Panc1 (cell line): ENCODE measurements at places on chromosomes 11 and 22.

DNA sequence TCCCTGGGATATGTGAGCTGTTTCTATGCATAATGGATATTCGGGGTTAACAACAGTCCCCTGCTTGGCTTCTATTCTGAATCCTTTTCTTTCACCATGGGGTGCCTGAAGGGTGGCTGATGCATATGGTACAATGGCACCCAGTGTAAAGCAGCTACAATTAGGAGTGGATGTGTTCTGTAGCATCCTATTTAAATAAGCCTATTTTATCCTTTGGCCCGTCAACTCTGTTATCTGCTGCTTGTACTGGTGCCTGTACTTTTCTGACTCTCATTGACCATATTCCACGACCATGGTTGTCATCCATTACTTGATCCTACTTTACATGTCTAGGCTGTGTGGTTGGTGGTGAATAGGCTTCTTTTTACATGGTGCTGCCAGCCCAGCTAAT lies 1.3 kb downstream of the TUG1 start:
- no peak for DNase-seq

GRCh38 chr22:30150212-30150611 lies 69.9 kb downstream of the HORMAD2 start:
- DNase-seq: no peak

GRCh38 chr11:75498556-75499255 lies 27.0 kb downstream of the GDPD5 start:
- DNase-seq: no peak

- no peak for DNase-seq
These were observed 58.4 kb upstream of the CSNK2A3 start for GRCh38 chr11:11411401-11411985.

- no peak for DNase-seq
These were observed 26.5 kb downstream of the GLB1L2 start for GRCh38 chr11:134358165-134358855.

DNA sequence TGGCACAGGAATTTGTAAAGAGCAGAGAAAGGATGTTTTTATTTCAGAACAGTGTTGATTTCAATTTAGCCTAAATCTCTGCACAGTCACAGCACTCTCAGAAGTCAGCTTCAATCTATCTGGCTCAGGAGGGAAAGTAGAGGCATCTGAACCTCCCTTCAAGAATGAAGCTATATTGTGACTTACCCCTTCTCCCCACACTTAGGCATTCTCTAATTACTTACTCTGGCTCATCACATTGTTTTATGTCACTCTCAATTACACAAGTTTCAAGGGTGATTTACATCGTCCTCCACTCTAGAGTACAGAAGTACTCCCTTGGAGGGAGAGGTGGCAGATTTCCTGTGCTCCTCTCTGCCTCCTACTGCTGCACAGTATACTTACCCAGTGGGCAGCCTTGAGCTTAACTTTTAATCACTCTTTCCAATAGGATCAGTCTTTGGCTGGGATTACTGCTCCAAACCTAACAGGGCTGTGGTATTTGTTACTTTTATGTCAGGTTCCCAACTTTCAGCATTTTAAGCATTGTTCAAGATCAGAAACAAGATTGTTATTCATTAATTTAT lies 211.4 kb downstream of the AASDHPPT start:
- no peak for DNase-seq

GRCh38 chr22:19679522-19680101 lies 34.7 kb upstream of the SEPTIN5 start:
- DNase-seq: no peak

DNA sequence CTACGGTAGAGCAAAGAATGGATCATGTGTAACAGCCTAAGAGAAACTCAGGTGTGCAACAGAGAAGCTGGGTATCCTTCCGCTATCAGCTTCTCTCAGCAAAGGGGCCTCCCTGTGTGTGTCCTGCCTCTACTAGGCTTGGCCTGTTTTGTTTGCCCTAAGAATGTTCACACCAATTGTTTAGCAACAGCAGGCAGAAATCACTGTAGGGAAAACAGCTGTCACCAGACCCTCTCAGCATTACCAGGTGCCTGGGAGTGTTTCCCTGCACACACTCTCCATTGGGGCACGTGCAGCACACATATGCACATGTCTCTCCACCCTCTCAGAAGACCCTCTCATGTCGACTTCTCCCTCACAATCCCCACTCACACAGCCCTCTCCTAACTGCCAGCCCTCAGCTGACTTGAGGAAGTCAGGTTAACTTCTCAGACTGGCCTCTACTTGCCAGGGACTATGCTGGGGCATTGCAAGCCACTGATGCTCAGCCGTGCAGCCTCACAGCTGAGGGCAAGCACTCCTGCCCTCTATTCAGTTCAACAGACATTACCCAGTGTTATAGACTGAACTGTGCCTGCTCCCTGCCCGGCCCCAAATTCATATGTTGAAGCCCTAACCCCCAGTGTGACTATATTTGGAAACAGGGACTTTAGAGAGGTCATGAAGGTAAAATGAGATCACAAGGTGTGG lies 97.6 kb downstream of the TRIM29 start:
- no peak for DNase-seq

DNA sequence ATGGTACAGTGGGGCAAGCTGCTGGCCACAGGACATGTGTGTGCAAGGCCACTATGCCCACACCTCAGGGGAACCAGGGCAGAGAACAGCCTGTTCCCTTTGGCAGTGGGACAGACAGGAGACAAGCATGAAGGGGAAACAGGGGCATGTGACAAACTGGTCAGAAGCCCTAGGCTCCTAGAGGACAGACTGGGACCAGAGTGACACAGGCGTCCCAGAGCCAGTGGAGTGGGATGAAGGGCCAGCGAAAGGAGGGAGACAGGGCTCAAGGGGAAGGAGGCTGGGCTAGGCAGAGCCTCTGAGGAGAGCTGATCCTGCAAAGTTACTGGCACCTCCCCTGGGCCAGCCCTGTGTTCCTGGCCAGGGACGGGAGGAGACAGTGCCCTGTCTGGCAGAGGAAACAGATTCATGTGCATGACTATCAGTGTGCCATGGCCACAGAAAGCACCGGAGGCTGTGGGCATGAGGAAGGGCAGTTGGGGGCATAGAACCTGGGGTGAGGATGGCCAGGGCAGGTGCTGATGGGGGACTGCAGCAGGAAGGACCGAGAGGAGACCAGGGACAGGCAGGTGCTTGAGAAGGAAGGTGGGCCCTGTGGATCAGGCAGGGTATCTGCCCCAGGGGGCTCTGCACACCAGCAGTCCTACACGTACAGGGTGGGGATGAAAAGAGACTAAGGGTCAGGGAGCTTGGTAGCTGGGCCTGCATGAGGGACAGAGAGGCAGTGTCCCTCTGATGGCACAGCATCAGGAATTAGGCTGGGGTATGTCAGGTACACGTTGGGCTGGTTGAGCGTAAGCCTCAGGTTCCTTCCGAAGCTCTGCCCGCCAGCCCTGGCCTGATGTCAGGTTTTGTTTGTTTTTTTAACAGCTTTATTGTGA lies 9.8 kb downstream of the DERL3 start:
- no peak for DNase-seq

GRCh38 chr11:92740276-92740675 lies 229.2 kb upstream of the MTNR1B start:
- DNase-seq: no peak

- DNase-seq: no peak
These were observed 226.9 kb downstream of the INSC start for GRCh38 chr11:15341587-15341986.

GRCh38 chr11:114447444-114447843 lies 8.2 kb downstream of the REXO2 start:
- no peak for DNase-seq

DNA sequence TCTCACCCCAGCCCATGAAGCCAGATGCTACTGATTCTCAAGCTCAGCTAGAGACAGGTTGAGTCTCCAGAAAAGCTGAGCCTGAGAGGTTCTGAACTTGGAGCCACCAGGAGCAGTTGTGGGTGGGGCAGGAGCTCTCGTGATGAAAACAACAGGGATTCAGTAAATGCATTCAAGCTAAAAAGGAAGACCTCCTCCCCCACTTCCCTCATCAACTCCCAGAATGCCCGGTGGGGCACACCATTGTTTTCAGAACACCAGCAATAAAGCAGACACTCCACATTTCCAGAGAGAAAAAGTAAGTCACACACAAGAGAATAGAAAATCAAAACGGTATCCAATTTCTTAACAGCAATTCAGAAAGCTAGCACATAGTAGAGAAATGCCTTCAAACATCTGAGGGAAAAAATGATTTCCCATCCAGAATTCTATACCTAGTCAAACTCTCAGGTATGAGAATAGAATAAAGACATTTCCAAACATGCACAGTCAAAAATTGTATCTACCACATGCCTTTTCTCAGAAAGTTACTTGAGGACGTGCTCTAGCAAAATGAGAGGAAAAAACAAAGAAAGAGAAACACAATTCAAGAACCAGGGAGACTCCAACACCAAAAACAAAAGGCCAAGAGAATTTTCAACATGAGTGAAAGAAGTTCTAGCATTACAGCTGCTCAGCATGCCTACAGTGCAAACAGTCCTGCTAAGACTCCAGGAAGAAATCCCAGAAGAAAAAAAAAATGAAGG lies 56.8 kb downstream of the CDKN1C start:
- no peak for DNase-seq
